ENCODE measurements at places on chromosomes 11 and 22. TPM values are rescaled to one million over a fixed set of nuclear protein-coding genes. Genes with fewer than 3 reads are reported as not detected.

The SHANK2 gene
- 8.1 TPM for total RNA-seq

The PGA3 gene
- total RNA-seq: not detected

The SGSM1 gene
- total RNA-seq: not detected

The B3GAT1 gene
- total RNA-seq: not detected

The MYBPC3 gene
- total RNA-seq: under 0.01 TPM

The DTX4 gene
- total RNA-seq: 2.4 TPM

The EHD1 gene
- 32.9 TPM for total RNA-seq

The RIN1 gene
- 19.0 TPM for total RNA-seq

GRCh38 chr11:27507557-27508322 lies 1.2 kb upstream of the LIN7C start:
- DNase-seq: no peak

DNA sequence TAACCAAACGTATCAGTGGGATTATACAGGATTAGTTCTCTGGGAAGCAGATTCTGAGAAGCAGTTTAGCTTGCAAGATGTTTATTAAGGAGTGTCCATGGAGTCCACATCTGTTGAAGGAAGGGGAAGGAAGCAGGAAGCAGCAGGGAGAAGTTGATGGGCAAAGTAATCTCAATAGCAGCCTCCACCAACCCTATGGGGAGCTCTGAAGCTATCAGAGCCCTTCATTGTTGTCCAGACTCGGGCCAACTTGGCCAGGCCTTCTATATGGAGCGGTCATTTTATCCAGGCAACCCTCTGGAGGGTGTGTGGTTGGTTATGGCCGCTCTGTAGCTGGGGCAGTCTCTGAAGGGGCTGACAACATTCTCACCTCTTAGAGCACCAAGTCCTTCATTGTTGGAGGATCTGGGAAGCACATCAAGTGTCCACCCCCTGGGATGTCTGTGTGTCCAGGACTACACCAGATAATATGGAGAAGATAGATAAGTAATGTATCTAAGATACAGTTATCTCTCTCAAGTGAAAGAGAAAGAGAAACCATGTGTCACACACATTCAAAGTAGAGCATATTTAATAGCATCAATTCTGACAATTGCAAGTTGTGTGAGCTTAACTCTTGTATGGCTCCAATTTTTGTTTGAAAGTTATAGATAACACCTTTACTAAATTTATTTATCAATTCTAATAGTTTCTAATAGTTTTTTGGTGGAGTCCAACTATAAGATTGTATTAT lies 101.7 kb upstream of the TRIM77 start:
- no peak for DNase-seq

DNA sequence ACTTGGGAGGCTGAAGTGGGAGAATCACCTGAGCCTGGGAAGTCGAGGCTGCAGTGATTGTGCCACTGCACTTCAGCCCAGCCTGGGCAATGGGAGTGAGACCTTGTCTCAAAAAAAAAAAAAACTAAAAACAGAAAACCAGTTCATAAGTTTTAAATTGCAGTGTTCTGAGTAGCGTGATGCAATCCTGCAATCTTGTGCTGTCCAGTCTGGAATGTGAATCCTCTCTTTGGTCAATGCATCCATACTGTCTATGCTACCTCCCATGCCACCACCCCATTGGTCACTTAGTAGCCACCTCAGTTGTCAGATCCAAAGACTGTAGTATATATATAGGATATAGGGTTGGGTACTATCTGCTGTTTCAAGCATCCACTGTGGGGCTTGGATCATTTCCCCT lies 11.1 kb downstream of the YAP1 start:
- DNase-seq: no peak

DNA sequence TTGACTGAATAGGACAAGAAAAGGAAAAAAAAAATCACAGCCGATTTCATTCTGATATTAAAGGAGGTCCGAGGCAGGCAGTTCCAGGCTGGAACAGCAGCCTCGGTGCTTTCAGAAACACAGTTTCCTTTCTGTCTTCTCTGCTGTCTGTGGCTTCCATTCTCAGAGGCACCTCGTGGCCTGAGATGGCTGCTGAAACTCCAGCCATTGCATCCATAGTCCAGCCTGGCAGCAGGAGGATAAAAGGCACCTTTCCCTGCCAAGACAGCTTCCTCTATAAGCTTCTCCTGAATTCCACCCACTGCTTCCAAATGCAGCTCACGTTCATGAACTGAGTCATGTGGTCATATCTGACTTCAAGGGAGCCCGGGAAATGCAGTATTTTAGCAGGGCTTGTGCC lies 390.5 kb downstream of the TBC1D22A start:
- no peak for DNase-seq

- no peak for DNase-seq
Measured at GRCh38 chr11:85835263-85835662, 19.9 kb upstream of the CCDC83 start.

GRCh38 chr11:8263109-8263768 lies 439 bp downstream of the LMO1 start:
- no peak for DNase-seq

- no peak for DNase-seq
Measured at GRCh38 chr22:44926124-44926475, 83.7 kb downstream of the PHF21B start.

GRCh38 chr11:1882265-1883238 lies 9.1 kb downstream of the PRR33 start:
- peak; percentile 35 for DNase-seq

GRCh38 chr22:35330258-35330861 lies 30.7 kb downstream of the TOM1 start:
- peak; percentile 17 for DNase-seq

- DNase-seq: no peak
Measured at GRCh38 chr11:71491940-71492339, 35.1 kb upstream of the KRTAP5-7 start.

DNA sequence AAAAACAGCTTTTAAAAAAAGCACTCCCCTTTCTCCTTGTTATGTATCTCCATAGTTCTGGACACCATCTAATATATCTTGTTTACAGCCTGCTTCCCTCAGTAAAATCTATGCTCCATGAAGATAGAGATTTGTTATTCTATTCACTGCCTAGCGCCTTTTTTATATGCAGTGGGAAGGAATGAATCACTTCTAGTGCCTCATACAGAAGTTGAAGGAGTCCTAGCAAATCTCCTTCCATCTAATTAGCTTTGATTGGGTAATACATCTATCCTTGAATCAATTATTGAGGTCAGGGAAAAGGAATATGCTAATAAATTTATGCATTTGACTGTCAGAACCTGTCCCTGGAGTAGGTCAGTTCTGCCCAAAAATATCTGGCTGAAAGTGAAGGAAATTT lies 25.8 kb downstream of the SPA17 start:
- DNase-seq: no peak

GRCh38 chr11:107508201-107508857 lies 50.7 kb upstream of the CWF19L2 start:
- no peak for DNase-seq

DNA sequence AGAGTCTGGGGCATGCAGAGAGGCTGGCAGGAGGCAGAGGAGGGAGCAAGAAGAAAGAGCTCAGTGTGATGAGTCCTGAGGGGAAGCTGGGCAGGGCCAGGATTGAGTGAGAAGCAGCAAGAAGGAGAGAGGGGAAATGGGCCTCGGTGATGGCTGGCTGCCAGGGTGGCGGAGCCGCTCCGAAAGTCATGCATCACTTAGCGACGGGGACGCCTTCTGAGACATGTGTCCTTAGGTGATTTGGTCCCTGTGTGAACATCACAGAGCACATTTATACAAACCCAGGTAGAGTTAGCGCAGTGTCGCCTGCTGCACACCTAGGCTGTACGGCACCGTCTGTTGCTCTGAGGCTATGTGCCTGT lies 15.1 kb downstream of the TBC1D22A start:
- no peak for DNase-seq
